ENCODE measurements at places on chromosomes 1 and 21.

DNA sequence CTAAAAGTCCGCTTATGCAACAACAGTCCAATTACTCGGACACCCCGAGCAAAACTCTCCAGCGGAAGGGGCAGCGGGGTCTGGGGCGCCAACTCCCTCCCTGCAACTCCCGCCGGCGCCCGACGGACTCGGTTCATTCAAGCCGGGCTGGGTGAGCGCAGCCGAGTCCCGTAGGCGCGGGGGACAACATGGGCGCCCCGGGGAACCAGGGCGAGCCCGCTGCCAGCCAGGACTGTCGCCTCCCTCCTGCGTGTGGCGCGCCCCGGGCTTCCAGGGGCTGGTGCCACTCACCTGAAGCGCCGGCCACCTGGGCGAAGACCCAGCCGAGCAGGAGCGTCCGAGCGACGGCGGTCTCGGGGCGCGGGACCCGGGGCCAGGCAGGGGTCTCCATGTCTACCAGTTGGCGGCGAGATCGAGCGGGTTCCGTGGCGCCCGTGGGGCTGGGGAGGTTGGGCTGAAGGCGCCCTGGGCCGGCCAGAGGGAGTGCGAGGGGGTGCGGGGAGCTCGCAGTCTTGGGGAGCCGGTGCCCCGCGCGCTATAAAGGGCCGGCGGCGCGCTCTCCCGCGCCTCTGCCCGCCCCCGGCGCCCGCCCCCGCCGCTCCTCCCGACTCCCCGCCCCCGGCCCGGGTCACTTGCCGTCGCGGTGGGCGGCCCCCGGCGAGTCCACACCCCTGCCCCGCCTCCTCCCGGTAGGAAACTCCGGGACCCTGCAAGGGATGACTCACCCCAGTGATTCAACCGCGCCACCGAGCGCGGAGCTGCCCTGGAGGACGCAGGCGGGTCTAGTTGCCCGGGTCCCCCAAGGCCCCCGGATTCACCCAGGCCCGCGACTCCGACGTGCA is at the start of gene F3:
F3 (minus strand) TSS at position 514 of the 842 bp plus-strand sequence; CDS start at position 391, 123 bp downstream.
- DNase-seq = no peak

- DNase-seq = no peak
Measured at GRCh38 chr1:41502912-41503311, 18.4 kb upstream of the EDN2 start.

DNA sequence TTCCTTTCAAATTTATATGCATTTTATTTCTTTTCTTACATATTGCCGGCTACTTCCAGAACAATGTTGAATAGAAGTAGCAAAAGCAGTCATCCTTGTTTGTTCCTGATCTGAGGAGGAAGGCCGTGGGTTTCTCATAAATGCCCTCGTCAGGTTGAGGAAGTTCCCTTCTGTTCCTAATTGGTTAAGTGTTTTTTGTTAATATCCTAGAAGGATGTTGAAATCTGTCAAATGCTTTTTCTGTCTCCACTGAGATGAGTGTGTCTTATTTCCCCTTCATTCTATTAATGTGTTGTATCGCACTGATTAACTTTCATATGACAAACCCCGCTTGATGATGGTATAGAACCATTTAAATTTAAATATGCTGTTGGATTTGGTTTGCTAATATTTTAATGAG is 15.4 kb downstream of the TTLL10 start:
- no peak for DNase-seq

DNA sequence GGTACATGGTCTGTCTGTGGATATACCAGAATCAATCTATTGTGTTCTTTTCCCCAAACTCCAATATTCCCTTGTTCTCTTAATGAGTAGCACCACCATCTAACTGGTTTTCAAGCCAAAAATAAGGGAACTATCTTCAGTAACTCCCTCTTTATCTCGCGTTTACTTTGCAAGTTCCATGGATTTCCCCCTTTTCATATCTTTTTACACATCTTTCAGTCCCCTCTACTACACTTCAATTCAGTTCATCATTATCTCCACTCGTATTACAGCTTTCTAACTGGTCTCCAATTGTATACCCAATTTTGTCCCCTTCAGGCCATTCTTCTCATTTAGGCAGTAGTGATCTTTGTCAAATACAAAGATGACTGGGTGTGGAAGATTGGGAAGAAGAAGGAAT is 4.1 kb upstream of the TMCO1 start:
- no peak for DNase-seq

- DNase-seq = no peak
Measured at GRCh38 chr1:90351019-90351418, 356.1 kb downstream of the ZNF326 start.

- DNase-seq = no peak
Measured at GRCh38 chr1:236795757-236796667, 920 bp downstream of the MTR start.

DNA sequence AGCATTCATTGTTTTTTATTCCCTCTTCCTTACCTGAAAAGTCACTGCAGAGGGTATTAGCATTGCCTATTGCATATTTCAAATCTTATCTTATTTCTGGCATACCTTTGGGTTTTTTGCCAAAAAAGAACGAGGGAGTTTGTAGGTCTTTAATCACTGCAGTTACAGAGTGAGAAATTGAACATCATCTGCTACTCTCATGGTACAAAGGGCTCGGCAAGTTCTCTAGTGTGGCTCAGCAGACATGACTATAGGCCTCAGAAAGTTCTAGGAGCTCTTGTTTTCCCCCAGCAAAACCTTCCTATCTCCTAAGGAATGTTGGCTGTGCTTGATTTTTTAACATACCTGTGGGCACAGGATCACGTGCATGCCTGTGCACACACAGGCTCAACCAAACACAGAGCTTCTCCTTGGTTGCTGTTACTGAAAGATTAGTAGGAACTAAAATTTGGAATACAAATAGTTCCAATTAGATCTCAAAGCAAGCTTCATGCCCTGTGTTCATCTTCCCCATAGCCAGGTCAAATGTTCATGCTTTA is 69.7 kb downstream of the CCDC185 start:
- no peak for DNase-seq
